CD4-positive, alpha-beta T cell treated with Interleukin-17A for 4 hours (primary cell): ENCODE measurements at places on chromosomes 16 and 17.
A peak's percentile ranks its signal among the peaks of the same experiment; 100 is the strongest.

DNA sequence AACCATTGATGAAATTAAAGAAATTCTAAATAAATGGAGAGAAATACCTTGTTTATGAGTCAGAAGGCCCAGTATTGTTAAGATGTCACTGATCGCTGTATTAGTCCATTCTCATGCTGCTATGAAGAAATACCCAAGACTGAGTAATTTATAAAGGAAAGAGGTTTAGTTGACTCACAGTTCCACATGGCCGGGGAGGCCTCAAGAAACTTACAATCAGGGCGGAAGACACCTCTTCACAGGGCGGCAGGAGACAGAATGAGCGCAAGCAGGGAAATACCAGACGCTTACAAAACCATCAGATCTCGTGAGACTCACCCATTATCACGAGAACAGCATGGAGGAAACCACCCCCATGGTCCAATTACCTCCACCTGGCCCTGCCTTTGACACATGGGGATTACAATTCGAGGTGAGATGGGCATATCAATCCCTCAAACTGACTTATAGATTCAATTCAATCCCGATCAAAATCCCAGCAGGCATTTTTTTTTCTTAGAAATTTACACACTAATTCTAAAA, 157.2 kb downstream of the ENGASE start:
- no peak for DNase-seq

GRCh38 chr17:7888184-7888920, at the start of gene CHD3:
TSS of gene CHD3 (plus strand) at chr17:7888789. CDS start at chr17:7889001, 212 bp downstream.
- peak; percentile 57 for DNase-seq

DNA sequence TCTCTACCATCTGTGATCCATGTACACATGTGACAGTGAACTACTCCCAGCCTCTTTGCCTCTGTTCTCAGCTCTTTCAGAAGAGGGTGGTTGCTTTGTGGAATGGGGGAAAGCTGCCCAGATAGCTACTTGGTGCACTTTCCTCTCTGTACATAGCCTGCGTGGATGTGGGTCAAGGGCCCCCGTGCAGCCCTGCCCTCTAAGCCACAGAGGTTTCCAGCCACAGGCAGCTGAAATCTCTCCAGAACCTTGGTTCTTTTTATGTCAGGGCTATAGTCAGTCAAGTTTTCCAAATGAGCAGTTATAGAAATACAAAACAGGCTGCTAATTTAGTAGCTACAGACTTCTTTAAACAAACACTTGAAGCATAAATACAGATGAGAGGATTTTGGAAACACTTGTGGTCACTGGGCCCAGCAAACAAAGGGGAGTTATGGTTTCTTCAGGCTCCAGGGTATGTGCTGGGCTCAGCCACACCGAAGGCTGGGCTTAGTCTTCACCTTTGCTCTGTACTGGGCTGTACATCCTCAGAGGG, 199.7 kb upstream of the ASIC2 start:
- no peak for DNase-seq

DNA sequence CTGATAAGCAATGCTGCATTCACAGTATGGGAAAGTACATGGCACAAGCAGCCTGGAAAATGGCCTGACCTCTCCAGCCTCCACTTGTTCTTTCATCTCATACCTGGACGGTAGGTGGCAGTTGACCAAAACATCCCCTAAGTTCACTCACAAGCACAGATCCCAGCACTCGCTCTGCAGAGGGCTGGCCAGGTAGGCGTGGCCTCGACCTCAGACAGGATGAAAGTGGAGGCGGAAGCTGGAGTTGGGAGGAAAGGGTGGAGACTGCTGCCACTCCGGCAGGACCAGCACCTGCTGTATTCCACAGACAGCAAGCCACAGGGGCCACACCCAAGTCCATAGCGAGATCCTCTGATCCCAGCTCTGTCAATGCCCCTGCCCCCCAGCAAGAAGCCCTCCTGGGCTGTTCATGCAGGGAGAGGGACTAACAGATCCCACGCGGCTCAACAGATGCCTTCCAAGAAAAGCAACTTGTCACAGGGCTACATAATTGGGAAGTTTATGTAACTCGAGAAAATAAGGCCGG, 31.3 kb downstream of the ZCCHC14 start:
- DNase-seq = peak; percentile 42

- peak; percentile 3 for DNase-seq
Observed at GRCh38 chr16:84618581-84619460, 943 bp upstream of the COTL1 start.

DNA sequence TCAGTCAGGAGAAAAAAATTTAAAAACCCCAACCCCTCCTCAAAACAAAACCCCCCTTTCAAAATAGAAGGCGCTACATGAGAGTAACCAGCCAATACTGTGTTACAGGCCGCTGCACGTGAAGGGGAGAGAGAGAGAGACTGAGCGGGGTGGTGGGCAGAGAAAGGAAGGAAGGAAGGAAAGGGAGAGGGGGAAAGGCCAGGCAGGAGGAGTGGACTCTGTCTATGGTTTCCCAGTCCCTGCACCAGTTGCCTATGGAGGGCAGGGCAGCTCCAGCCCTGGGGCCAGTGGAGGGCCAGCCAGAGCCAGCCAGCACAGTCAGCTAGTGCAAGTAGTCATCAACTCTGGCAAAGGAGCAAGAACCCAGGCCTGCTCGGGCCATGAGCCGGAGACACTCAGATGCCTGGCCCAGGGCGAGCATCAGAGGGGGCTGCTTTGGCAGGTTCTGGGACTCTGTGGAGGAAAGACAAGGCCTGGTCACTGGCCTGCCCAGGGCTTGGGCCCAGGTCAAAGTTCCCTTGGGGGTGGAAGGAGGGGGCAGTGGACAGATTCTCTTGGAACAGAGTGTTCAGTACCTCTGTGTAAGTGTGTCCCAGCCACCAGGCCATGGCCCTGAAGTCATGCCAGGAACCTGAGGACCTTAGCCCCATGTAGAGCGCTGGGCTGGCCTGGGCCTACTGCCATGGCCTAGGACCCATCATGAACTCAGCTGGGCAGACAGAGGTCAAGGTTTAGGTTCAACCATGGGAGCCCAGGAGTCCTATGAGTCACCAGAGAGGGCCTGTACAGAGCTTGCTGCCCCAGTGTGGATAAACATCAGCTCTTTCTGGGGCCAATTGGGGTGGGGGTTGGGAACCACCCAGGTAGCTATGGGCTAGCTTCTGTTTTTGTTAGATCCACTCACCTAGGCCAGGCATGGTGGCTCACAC, 7.3 kb upstream of the GFOD2 start:
- no peak for DNase-seq

- DNase-seq = no peak
Observed at GRCh38 chr16:84868829-84869472, 49.2 kb downstream of the CRISPLD2 start.

DNA sequence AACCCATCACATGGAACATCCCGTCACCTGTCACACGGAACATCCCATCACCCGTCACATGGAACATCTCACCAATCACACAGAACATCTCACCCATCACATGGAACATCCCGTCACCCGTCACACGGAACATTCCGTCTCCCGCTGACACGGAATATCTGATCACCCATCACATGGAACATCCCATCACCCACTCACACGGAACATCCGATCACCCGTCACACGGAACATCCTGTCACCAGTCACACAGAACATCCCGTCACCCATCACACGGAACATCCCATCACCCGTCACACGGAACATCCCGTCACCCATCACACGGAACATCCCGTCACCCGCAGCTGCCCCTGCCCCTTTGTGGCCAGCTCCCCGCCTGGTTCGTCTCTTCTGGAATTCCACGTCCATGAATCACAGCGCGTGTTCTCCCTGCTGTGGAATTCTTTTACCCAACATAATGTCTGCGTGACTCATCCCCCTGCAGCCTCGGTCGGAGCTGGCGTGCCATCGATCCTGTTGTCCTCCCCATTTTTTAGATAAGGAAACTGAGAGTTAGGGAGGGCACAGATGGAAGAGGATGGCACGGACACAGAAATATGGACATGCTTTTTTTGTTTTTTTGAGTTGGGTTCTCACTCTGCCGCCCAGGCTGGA, 5.6 kb downstream of the CPNE7 start:
- no peak for DNase-seq

- no peak for DNase-seq
Observed at GRCh38 chr17:74731347-74731605, 5.8 kb upstream of the RAB37 start.

DNA sequence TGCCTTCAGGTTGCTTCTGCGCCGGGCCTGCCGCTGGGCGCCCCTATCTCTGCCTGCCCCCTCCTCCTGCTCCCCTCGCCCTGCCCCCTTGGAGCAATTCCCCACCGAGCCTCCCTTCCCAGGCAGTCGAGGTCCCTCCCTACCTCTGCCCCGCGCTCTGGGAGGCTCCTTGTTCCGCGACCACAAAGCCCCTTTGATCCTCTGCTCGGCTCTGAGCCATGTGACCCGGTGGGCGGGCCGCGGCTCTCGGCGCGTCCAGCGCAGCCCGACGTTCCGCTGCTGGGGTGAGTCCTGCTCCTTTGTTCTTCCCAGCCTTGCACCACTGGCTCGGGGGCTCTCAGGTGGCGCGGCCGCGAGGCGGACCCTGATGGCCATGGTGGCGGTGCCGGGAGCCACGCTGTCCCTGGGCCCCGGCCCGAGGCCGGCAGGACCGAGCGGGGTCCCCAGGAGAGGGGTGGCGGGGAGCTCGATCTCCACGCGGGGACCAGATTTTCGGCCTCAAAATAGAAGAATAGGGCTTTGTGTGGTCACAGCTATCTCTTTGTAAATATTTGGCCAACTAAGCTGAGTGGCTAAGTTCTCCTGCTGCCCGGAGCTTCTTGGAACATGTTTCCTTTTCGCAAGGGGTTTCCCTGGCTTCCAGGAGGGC, 310.6 kb downstream of the SEC14L1 start:
- DNase-seq = peak; percentile 84

DNA sequence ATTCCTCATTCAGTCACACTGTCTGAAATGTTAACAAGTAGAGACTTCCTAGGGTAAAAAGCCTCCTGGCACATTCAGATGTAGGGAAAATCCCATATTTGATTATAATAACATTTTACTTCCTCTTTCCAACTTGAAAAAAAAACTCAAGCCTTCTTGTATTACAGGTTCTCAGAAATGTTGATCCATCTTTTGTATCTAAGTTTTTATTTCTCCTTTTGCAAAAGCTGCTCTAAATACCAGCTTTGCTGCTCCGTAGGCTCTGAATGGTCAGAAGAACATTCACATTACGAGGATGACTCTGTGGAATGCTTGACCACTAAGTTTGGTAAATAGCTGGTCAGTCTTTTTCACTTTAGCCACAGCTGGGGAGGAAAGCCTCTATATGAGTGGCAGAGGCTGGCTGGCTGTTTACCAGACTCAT, 13.2 kb upstream of the HEATR6 start:
- DNase-seq = no peak

DNA sequence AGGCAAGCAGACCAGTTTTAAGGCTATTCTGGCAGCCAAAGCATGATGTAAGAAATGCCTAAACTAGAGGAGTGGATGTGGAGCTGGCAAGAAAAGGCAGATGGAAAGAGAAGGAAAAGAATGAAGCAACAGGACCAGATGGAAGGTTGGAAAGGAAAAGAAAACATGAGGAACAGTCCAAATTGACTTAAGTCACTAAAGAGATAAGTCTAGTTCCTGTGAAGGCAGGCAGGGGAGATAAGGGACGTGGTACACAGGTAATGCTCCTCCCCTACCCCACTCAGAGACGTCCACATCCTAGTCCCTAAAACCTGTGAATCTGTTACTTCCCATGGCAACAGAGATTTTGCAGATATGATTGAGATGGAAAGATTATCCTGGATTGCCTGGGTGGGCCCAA, 43.5 kb downstream of the TEX2 start:
- no peak for DNase-seq

GRCh38 chr17:7855660-7856010, 769 bp downstream of the TMEM88 start:
- no peak for DNase-seq

- DNase-seq = peak; percentile 65
Observed at GRCh38 chr16:21656795-21657768, 4.7 kb upstream of the IGSF6 start.

GRCh38 chr17:11880714-11881113, 116.6 kb downstream of the ZNF18 start:
- DNase-seq = no peak

GRCh38 chr16:16073891-16074881, 124.8 kb downstream of the ABCC1 start:
- DNase-seq = no peak

DNA sequence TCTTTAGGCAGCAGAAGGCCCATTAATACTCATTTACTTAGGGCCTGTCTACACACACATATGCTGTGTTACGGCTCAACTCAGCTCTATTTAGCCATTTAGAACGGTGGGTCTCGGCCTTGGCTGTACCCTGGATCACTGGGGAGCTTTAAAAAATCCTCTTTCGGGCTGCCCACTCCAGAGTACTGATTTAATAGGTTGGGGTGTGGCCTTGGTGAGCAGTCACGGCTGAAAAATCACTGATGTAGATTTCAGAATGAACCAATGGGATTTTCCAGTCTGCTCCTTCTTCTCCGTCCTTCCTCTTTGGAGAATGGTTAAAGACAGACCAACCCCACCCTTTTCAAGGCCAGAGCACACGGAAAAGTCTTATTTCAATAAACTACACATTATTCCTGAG, 223.5 kb downstream of the CCDC182 start:
- DNase-seq = no peak

GRCh38 chr16:72952404-72952803, 95.5 kb downstream of the ZFHX3 start:
- DNase-seq = no peak

GRCh38 chr16:8806272-8806983, 8.8 kb downstream of the PMM2 start:
- no peak for DNase-seq

DNA sequence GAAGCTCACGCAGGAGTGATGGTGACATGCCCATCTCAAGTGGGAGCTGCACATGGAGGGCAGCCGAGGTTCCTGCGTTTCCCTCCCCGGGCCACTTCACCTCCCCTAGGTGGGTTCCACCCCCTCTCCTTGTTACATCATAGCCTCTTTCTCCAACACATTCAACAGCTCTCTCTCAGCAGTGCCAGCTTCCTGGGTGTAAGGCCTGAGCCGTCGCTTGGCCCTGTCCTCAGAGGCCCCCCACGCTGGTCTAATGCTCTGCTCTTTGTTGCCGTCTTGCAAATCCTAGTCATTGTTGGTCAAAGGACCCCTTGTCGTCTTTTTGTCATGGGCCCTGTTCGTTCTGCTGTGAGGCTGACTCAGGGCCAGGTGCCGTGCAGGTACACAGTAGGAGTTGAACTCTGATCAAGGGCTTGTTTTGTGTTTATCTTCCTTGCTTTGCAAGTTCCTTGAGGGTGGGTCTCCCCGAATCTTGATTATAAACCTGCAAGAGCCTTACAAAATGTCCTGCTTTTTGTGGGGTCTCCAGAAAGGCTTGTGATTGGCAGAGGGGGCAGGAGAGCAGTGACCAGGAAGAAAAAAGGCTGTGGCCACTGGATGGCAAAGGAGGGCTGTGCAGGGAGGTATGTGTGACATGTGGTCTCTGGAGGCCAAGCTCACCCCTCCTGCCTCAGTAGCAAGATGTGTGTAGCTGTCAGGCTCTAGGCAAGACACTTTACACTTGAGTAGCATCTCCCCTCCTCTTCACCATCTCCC, 136.6 kb downstream of the CCDC182 start:
- no peak for DNase-seq

GRCh38 chr17:9024497-9024896, 3.2 kb downstream of the NTN1 start:
- DNase-seq = no peak

GRCh38 chr17:2871720-2872119, 75.5 kb downstream of the RAP1GAP2 start:
- no peak for DNase-seq
